ENCODE measurements at places on chromosomes 3 and 15.

DNA sequence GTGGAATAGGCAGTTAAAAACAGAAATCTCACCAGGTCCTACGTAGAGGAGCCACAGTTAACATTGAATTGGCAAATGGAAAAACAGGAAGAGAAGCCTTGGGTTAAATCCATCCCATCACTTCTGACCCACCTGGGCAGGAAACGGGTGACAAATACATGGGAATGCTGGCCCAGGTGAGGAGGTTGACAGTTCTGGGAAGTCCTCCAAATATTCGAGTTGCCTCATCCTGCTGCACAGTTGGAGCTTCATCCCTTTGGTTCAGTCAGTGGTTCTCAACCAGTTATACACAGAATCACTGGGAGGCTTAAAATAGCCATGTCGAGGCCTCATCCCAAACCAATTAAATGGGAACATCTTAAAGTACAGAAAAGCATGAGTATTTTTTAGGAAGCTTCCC, 5.3 kb downstream of the MYZAP start:
- no peak for DNase-seq

DNA sequence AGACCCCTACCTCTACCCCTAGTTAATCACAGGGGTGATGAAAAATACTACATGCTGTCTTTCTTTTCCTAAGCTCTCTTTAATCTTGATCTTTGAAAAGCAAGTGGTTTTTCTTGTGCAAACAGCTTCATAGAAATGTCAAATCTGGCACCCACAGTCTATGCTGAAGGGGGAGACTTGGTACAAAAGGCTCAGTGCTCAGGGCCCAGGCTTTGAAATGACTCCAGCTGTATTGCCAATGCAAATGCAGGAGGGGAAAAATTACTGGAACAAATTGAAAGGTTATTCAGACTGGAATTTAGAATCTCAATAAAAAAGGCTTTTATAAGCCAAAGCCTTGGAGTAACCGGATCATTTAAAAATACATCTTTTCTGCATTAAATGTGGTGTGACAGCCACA, 223.9 kb downstream of the LRTM1 start:
- no peak for DNase-seq

DNA sequence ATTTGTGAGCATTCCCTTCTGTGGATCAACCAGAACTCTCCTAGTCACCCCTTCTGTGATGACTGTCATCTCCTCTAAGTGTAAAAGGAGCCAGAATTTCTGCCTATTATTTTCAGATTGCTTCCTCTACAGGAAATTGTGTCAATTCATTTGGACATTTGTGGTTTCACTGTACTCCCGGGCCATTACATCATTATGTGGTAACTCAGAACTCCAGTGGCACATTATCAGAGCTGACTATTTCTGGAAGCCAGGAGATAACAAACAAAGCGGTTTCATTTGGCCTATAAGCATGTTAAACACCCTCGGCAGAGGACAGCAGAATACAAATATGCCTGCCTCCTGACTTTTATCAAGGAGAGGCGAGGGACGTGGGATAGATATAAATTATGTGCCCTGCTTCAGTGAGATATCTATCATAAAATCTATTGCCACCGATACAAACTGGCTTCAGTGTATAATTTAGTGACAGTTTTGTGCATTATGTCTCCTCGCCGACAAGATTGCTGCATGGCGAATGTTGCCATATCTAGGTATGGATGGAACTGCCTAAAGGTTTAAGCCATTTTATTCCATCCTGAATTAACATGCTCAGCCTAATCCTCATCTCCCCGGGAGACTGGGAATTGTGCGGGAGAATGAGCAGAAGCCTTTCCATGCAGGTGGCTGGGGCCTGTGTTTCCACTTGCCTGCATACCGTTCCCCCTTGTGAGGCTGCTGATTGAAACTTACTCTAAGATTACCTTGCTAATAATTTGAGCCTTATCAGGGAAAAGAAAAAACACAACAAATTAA, 193.4 kb upstream of the SEMA6D start:
- no peak for DNase-seq

DNA sequence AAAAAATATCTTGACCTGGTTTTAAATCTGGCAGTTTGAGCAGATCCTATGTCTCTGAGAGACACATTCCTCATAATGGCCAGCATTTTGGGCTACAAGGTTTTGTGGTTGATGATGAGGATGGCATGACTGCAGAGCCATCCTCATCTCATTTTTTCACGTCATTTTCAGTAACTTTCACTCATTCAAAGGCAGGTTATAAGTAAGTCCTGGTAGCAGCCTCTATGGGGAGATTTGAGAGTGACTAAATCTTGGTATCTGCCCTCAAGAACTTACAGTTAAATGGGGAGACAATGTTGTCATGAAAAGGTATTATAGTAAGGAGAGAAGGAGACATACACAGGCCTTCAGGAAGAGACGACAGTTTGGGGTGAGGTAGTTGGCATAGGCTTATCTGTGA, 14.5 kb downstream of the TIGIT start:
- no peak for DNase-seq

DNA sequence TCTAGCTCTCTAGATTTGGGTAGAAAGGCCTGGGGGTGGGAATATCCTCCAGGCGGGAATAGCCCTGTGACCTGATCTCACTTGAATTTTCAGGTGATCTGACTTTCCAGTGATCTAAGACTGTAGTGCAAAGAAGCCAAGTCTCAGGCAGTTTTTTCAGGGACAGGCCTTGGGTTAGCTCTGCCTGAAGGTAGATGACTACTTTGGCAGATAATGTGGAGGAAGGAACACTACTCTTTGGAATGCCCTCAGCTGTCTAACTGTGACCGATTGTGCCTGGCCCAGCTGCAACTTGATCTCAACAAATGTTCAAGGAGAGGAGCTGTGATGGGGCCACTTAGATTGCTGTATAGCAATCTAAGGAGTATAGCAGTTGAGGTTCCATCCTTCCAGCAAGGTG, 193.7 kb downstream of the TCF12 start:
- DNase-seq = no peak

- no peak for DNase-seq
Measured at GRCh38 chr3:45955017-45955647, 11.9 kb downstream of the CXCR6 start.

- peak; percentile 68 for DNase-seq
Measured at GRCh38 chr3:16300307-16300706, 35.3 kb downstream of the OXNAD1 start.

Measured in CD8-positive, alpha-beta T cell (primary cell).